NCI-H460 (cell line): ENCODE measurements at places on chromosomes 2 and 18.

DNA sequence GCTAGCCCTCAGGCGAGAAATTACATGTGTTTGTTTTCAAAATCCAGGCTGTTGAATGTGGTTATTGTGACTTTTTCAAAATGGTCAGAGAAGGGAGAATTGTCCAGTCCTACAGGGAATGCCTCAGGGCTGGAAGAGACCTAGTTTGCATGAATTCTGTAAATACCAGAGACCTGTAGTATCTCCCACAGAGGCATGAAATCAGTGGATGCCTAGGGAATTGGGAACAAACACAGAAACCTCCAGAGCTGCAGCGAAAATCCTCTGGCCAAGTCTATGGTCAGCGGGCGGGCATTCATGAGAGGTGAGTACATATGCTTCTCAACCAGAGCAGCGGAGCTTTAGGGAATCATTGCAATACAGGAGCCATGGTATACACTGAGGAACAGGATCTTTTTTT lies 1596.5 kb upstream of the NXPH2 start:
- DNase-seq, result no peak

GRCh38 chr18:3660739-3661515 lies 211.0 kb downstream of the TGIF1 start:
- DNase-seq, result no peak

DNA sequence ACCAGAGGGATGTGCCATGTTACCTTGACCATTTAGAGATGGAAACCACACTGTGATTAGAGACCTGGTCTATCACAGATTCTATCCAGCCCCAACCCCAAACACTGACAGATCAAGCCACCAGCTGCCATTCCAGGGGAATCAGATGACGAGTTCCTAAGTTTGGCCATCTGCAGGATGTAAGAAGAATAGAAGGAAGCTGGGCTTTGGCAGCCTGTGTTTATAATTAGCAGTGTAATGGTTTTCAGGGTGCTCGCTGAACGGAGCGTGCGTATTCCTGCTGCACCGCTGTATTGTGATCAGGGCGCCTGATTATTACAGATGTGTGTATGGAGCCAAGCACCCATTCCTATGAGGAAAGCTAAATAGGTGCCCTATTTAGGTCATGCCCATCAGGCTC lies 138.1 kb downstream of the LRRC30 start:
- DNase-seq, result no peak

DNA sequence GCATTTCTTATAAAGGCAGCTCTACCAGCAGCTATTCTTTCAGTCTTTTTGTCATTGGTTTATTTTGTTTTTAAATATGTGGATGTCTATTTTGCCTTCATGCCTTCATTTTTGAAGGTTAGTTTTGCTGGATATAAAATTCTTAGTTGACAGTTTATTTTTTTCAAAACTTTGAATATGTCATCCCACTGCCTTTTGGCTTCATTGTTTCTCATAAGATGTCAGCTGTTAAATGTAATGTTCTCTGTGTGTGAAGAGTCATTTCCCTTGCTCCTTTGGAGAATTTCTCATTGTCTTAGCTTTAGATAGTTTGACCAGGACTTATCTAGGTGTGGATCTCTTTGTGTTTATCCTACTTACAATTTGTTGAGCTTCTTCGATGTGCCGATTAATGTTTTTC lies 213.5 kb downstream of the KIAA1328 start:
- DNase-seq, result no peak

GRCh38 chr2:64036034-64036705 lies 16.9 kb upstream of the VPS54 start:
- DNase-seq, result no peak

DNA sequence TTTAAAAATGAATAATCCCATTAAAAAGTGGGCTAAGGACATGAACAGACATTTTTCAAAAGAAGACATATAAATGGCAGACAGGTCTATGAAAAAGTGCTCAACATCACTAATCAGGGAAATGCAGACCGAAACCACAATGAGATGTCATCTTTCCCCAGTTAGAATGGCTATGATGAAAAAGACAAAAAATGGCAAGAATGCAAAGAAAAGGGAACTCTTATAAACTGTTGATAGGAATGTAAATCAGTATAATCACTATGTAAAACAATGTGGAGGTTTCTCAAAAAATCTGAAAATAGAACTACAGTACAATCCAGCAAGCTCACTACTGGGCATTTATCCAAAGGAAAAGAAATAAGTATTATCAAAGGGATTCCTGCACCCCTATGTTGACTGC lies 169.2 kb downstream of the METTL4 start:
- no peak for DNase-seq

GRCh38 chr2:46311651-46312223 lies 14.5 kb downstream of the EPAS1 start:
- DNase-seq, result no peak

DNA sequence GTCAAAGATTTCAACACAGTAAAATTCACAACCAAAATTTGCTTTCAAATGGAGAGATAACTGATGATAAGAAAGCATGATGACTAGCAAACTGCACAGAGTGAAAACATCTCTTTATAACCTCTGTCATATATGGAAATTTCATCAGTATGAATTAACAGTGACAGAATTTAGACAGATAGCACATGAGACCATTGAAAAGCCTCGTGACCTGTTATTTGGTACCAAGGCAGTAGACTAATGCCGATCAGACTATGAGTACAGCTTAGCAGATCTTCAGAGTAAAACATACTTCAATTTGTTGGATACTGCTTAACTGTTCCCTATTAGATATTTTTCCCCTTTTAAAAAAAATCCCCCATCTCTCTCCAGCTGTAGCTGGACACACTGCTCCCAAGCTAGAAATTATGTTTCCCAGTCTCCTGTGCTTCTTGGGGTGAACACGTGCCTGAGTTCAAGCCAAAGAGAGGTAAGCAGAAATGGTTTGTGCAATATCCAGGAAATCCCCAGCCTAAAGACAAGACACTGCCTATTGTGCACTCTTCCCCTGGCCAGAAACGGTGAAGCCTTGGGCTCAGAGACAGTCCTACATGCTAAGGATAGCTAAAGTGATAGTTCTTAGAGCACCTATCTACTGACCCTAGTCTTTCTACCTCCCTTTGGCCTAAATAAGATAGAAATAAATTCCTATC lies 256.1 kb downstream of the NCKAP5 start:
- no peak for DNase-seq

DNA sequence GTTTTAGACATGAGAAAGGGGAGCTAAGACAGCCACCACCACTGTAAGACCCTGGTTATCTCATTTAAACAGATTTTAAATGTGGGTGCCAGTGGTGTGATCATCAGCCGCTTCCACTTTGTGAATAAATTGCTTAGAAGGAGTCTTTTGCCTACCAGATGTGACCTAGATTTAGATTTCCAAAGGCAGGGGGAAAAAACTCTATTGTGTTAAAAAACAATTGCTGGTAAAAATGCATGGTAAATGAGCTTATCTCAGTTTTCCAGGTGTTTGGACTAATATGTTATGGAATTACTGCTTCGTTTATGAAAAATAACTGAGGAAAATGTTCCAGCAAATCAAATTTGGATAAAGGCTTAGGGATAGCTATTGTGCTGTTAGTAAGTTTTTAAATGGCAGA lies 466.3 kb upstream of the RAB12 start:
- no peak for DNase-seq

DNA sequence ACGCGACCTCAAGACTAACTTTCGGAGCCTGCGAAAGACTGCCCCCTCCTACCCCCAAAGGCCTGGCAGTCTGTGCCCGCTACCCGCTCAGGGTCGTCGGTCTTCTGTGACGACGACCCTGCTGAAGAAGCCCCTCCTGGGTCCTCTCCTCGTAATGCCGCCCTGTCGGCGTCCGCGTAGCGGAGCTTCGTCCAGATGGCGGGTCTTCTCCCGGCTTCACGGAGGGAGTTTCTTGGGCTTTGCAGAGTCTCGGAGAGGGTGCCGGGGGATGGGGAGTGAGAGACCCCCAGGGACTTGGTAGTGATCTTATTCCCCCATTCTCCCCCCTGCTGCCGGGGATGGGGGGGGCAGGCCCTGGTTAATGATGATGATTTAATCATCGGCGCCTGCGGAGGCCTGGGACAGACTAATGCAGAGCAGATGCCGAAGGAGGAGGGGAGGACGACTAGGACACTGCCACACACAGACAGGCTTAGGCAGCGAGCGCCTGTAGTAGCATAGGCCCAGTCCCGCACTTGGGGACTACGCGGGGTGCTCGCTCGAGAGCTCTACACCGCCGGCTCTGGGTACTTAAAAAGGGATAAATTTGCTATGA lies 528 bp upstream of the PCGF1 start:
- no peak for DNase-seq

DNA sequence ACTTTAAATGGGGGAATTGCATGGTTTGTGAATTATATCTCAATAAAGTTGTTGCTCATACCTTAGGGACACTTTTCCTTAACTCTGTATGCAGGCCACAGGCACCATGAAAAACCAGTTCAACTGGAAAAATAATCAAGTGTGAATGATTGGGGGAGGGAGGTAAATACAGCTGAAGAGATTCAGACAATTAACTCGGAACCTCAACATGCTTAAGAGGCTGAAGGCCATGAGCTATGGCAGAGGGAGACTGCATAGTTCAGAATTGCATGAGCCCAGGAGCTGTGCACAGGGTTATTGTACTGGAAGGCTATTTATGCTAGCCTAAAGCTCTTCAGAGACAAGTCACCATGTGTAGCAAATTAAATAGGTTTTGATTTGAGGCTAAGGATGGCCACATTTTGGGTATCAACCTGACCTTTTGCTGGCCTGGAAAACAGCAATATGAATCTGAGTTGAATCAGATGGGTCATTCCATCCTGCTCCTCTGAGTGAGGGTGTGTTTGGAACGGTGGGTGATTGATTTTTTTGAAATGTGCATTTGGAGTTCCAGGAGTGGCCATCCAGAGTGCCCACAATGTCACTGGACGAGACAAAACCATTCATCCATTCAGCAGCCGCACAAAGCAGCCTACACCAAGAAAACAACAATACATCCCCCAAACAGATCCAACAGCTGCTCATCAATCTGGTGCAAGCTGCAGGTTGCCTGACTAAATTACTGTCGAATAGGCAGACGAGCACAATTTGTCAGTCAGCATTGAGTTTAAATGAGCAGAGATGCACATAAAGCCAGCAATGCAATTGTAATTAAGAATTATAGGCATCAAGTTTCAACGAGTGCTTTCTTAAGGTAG lies 42.5 kb downstream of the HRH4 start:
- DNase-seq, result no peak

DNA sequence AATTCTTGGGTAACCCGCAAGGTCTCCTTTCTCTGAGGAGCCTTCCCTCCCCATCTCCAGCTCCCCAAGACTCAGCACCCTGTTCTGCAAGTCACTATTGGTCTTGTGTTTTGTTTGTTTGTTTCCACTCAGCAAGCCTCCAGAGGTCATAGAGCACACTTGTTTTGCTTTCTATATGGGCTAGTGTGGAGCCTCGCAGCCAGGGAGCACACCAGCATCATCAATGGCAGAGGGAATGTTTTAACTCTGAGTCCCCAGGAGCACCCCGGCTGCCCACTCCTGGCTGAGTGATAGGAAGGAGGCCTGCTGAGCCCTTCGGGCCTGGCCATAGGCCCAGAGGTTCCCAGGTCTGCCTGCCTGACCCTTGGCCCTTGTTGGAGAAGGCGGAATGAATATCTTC lies 36.6 kb downstream of the GLI2 start:
- no peak for DNase-seq

GRCh38 chr2:49616800-49617199 lies 462.5 kb upstream of the FSHR start:
- DNase-seq, result peak; percentile 12

DNA sequence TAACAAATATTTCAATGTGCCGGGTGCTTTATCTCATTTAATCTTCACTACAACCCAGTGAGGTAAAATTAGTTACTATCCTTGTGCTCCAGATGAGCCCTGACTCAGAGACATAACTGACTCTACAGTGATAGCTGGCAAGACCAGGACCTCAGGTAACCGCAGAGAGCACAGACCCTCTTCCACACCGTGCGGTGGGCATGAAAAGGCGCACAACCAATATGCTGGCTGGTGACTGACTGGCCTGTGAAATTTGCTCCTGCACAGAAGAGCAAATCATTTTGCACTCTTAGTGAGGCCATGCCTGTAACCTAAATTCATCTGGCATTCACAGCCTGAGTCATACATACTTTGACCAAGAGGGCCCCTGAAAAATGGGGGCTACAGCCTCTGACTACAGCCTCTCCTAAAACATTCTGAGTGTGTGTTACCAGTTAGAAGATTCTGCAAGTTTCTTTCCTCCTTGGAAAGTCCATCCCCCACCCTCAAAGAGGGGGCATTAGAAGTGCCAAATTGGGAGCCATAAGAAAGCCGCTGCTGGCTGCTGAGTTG lies 22.4 kb upstream of the MSGN1 start:
- no peak for DNase-seq

- DNase-seq, result no peak
These were observed 7.4 kb downstream of the ZAP70 start for GRCh38 chr2:97720746-97721145.

DNA sequence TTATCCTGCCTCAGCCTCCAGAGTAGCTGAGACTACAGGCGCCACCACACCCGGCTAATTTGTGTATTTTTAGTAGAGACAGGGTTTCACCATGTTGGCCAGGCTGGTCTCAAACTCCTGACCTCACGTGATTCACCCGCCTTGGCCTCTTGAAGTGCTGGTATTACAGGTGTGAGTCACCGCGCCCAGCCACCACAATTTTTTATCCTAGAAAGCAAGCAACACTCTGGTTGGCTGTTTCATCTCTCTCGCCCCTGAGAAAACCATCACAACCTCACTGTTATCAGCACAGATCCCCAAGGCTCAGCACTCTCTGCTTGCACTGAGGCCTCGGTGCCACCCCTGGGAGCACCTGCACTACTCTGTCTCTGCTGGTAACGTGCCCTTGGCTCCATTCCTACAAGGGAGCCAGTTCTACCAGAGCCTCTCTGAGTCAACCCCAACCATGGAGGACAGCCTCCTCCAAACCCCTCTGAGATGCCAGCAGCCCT lies 134.8 kb upstream of the AGAP1 start:
- no peak for DNase-seq

DNA sequence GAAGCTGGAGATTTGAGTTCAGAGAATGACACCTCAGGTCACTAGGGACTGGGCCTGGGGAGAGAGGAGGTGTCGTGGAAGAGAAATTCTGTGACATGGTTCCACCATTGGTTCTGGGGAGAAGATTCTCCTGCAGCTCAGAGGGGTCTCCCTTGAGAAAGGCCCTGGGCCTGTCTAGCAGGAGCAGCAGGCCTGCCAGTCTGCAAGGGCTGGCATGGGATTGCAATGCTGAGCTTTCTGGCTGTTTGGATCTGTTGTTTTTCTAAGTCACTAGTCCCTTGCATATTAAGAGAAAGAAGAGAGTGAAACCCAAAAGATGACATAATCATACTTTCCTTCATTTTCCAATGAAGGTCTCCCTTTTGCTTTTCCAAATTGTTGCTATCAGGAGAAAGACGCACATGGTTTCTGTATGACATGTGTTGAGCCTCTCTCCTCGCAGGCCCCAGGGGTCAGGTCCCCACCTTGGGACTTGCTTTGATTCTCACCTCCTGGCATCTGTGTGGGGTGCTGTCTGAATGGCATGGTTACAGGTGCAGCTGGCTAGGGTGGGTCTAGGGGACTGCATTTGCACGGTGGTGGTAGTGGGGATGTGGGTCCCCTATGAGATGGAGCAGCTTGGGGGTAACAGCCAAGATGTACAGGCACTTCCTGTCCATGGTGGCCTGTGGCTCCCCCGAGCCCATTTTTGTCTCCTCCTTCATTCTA lies 117.8 kb downstream of the GLI2 start:
- DNase-seq, result no peak

GRCh38 chr2:232623768-232624765 lies 9.3 kb upstream of the EFHD1 start:
- no peak for DNase-seq

- DNase-seq, result no peak
These were observed 270.2 kb upstream of the RAB6C start for GRCh38 chr2:129709001-129709955.

GRCh38 chr2:229634601-229635370 lies 79.6 kb downstream of the DNER start:
- DNase-seq, result no peak

- peak; percentile 27 for DNase-seq
These were observed 240.2 kb downstream of the FSIP2 start for GRCh38 chr2:185978634-185979407.
